ENCODE measurements at places on chromosomes 7 and 10. TPM values are rescaled to one million over a fixed set of nuclear protein-coding genes. Genes with fewer than 3 reads are reported as not detected.
A peak's percentile ranks its signal among the peaks of the same experiment; 100 is the strongest.

DNA sequence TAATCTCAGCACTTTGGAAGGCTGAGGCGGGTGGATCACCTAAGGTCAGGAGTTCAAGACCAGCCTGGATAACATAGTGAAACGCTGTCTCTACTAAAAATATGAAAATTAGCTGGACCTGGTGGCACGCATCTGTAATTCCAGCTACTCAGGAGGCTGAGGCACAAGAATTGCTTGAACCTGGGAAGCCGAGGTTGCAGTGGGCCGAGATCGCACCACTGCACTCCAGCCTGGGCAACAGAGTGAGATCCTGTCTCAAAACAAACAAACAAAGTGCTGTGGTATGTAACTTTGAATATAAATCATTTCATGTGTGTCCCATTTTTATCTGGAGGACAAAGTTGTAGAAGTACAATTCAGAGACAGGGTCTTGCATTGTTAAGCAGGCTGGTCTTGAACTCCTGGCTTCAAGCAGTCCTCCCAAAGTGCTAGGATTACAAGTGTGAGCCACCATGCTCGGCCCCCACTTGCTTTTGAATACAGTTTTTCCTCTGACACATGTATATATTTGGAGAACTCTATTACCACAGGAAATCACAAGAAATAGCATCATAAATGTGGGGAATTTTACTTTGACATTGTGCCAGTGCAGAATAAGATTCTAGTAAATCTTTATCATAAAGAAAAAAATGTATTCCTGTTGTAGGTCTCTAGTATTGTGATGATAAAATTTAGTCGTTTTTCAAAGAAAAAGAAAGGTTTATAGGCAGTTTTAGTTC lies 32.6 kb downstream of the PTPN12 start:
- peak overlapping the region; percentile 85 for H3K27ac ChIP-seq
- peaks cover 4% of the 10 kb centered on the region for H3K36me3 ChIP-seq
- no peaks in the 10 kb centered on the region for H3K27me3 ChIP-seq
- H3K4me1 ChIP-seq: no peaks in the 10 kb centered on the region
- H3K4me3 ChIP-seq: no peak overlapping the region

DNA sequence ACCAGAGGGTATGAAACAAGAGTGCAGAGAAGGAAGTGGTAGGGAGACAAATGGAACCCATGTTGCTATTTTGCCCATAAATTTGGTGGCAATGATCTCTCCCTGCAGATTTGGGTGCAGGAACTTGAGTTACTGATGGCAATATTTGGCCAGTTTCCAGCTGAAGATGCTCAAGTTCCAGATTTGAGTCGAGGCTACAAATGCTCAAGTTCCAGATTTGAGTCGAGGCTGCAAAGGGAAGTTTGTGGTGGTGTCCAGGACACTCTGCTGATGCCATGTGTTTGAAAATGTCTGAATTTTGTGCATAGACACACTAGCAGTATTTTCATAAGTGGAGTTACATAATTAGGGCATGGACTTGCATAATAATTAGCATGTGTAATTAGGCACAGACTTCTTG lies 40.8 kb downstream of the TBXAS1 start:
- H3K27me3 ChIP-seq: no peaks in the 10 kb centered on the region
- H3K36me3 ChIP-seq: no peaks in the 10 kb centered on the region
- H3K4me1 ChIP-seq: no peaks in the 10 kb centered on the region
- H3K4me3 ChIP-seq: no peak overlapping the region

- H3K27me3 ChIP-seq: no peaks in the 10 kb centered on the region
- DNase-seq: no peak
- H3K27ac ChIP-seq: no peak overlapping the region
- H3K36me3 ChIP-seq: no peaks in the 10 kb centered on the region
- H3K4me1 ChIP-seq: peaks cover 13% of the 10 kb centered on the region
Measured at GRCh38 chr10:60230892-60231291, 158.8 kb downstream of the ANK3 start.

DNA sequence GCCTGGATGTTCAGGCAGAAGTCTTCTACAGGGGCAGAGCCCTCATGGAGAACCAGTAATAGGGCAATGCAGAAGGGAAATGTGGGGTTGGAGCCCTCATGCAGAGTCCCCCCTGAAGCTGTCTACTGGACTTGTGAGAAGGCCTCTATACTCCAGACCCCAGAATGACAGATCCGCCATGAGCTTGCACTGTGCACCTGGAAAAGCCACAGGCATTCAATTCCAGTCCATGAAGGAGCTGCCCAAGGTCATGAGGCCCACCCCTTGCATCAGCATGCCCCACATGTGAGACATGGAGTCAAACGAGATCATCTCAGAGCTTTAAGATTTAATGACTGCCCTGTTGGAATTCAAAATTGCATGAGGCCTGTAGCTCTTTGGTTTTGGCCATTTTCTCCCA lies 4.9 kb upstream of the ZNF679 start:
- no peak overlapping the region for H3K27ac ChIP-seq
- H3K27me3 ChIP-seq: no peaks in the 10 kb centered on the region
- H3K4me3 ChIP-seq: no peak overlapping the region
- H3K36me3 ChIP-seq: no peaks in the 10 kb centered on the region
- no peak for DNase-seq

GRCh38 chr7:96401200-96401599 lies 79.3 kb upstream of the SLC25A13 start:
- H3K27me3 ChIP-seq: no peaks in the 10 kb centered on the region
- no peaks in the 10 kb centered on the region for H3K4me1 ChIP-seq
- no peaks in the 10 kb centered on the region for H3K36me3 ChIP-seq
- no peak overlapping the region for H3K27ac ChIP-seq
- no peak overlapping the region for H3K4me3 ChIP-seq

DNA sequence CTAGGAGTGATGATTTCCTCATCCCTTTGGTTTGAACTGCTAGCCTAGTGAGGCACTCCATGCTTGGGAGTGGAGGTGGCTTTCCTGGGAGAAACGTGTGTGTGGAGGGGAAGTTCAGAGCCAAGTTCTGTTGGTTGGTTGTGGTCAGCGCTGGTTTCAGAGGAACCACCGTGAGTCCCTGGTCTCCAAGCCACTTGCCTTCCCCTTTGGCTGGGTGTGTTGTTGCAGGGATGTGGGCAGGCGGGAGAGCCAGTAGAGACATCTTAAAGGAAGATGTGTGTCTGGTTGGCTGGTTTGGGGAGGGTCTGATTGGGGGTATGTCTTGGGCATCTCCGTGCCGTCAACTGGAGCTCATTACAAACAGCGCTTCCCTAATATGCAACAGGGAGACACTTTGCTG lies 130.8 kb upstream of the TCF7L2 start:
- no peak overlapping the region for H3K27ac ChIP-seq
- H3K4me3 ChIP-seq: no peak overlapping the region

DNA sequence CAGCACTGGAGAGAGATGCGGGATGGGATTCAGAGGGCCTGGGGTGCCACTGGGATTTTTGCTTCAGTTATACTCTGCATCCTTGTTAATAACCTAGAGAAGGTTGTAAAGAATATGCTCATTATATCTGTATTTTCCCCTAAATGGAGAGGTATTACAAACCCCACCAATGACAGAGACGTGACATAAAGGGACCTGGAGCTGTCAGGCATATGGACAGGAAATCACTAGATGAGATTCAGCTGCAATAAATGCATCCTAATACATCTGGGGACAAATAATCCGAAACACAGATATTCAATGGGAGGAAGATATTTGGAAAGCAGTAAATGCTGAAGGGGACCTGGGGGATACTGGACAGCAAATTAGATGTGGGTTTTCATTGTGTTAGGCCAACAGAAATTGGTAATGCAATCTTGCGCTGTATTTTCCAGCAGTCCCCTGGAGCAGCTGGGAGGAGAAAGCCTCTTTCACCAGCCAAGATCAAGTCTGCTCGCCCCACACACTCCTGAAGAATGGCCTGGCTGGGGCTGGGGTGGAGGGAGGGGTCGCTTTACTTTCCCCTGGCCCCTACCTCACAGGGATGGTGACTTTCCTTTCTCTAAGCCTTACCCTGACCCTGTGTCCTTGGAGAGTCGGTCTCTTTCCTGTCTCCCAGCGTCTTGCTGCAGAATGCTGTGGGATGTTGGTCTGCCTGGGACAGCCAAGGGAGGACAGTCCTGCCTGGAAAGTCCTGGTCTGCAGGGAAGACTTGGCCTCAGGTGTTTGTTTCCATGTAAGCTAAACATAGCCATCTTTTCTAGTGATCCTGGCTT lies 653.8 kb downstream of the LRMDA start:
- no peaks in the 10 kb centered on the region for H3K36me3 ChIP-seq
- H3K27me3 ChIP-seq: no peaks in the 10 kb centered on the region
- no peak for DNase-seq
- no peak overlapping the region for H3K27ac ChIP-seq

- no peak overlapping the region for H3K27ac ChIP-seq
- no peak overlapping the region for H3K4me3 ChIP-seq
- no peak for DNase-seq
- H3K36me3 ChIP-seq: no peaks in the 10 kb centered on the region
- no peaks in the 10 kb centered on the region for H3K27me3 ChIP-seq
Measured at GRCh38 chr10:29241925-29242324, 46.9 kb upstream of the LYZL1 start.

Gene H2BK1
- not detected for total RNA-seq

- no peak overlapping the region for H3K27ac ChIP-seq
- no peaks in the 10 kb centered on the region for H3K36me3 ChIP-seq
- no peak for DNase-seq
- no peaks in the 10 kb centered on the region for H3K27me3 ChIP-seq
- no peaks in the 10 kb centered on the region for H3K4me1 ChIP-seq
Measured at GRCh38 chr7:98423043-98423442, 22.2 kb upstream of the BAIAP2L1 start.

Gene STN1
- total RNA-seq: 12.6 TPM

Gene LLCFC1
- not detected for total RNA-seq

DNA sequence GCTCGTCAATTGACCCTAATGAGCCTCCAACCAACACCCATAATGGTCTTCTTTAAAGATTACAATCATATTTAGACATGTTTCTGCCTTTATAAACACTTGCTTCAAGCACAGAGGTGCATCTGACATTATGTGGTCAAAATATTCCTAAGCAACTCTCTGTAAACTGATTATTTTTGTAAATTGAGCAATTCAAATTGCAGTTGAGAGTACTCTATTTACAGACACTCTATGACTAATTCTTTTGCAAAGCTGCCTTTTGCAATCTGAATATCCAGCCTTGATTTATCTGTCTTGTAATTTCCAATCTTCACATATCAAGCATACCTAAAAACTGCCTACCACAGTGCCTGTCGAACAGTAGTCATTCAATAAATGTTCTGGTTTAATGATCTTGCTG lies 112.0 kb downstream of the PDE1C start:
- no peaks in the 10 kb centered on the region for H3K27me3 ChIP-seq
- H3K4me1 ChIP-seq: no peaks in the 10 kb centered on the region
- DNase-seq: no peak
- H3K36me3 ChIP-seq: no peaks in the 10 kb centered on the region
- H3K27ac ChIP-seq: no peak overlapping the region

DNA sequence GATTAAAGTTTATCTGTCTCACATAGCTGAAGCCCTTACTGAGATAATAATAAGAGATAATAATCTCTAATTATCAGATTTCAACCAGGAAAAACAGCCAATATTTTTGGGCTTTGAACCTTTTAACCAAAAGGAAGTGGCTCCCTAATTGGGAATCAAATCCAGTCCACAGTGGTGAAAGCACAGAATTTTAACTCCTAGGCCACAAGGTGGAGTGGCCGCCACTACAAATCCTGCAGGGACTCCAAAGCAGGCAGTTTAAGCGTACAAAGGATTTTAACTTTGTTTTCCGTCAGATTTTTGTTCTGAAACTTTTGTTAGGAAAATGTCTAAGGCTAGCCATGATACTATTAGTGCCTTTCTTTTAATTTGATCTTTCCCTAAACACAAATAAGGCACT lies 99.6 kb upstream of the CCNY start:
- H3K4me3 ChIP-seq: no peak overlapping the region
- no peaks in the 10 kb centered on the region for H3K4me1 ChIP-seq
- no peaks in the 10 kb centered on the region for H3K27me3 ChIP-seq
- no peak for DNase-seq
- H3K27ac ChIP-seq: no peak overlapping the region
- H3K36me3 ChIP-seq: no peaks in the 10 kb centered on the region

DNA sequence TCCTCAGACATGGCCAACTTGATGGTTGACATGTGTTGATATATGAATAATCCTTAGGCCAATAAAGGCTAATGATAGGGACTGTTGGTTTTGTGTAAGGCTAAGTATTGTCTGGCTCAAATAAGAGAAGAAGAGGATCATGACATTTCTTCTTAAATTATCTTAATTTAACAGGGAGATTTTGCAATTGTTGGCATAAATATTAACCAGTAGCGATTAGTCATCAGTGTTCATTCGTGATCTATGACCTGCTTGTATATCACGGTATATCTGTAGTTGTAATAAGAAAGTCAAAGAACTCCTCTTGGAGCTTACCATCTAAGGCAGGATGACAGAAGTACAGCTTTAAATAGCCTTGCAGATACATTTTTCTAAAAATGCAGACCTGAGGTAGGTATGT lies 196.4 kb downstream of the CREB5 start:
- H3K4me3 ChIP-seq: no peak overlapping the region
- H3K27ac ChIP-seq: no peak overlapping the region
- H3K27me3 ChIP-seq: no peaks in the 10 kb centered on the region
- H3K36me3 ChIP-seq: no peaks in the 10 kb centered on the region
- DNase-seq: no peak
- peaks cover 9% of the 10 kb centered on the region for H3K4me1 ChIP-seq

Gene NACAD
- total RNA-seq: 7.8 TPM

Gene TRPV5
- total RNA-seq: 0.20 TPM

Gene PSPH
- 14.9 TPM for total RNA-seq
